ENCODE measurements at places on chromosomes 11 and 22. TPM values are rescaled to one million over a fixed set of nuclear protein-coding genes. Genes with fewer than 3 reads are reported as not detected.
A peak's percentile ranks its signal among the peaks of the same experiment; 100 is the strongest.

DNA sequence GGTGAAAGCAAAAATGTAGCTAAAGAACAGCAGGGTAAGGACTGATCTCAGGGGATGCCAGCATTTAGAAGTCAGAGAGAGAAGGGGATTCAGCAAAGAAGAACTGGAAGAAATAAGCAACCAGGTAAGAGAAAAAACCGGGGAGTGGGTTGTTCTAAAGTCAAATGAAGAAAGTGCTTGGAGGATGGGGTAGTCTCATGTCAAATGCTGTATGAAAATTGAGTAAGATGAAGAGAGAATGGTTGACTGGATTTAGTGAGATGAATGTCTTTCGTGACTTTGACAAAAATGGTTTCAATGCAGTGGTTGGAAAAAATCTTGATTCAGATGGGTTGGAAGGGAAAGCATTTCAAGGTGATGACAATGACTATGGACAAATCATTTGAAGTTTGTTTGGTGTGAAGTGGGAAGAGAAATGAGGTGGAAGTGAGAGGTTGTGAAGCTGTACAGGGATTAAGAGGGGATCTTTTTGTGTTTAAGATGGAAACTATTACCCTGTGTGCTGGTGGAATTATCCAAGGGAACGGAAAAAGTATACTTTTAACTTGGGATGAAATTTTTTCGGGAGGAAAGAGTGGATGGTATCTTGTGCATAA lies 484.0 kb downstream of the ETS1 start:
- DNase-seq: no peak
- no peak overlapping the region for H3K27ac ChIP-seq
- H3K27me3 ChIP-seq: no peaks in the 10 kb centered on the region

DNA sequence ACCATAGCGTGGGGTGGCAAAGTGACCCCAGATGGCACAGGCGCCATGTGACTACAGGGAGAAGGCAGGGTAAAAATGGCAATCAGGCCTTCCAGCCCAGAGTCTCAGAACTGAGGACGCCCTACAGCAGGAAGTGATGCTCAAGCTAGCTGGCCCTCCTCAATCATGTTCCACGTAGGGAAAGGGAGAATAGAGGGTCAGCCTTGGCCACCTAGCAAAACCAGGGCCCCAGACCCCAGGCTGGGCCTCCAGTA lies 978 bp upstream of the ANKRD13D start:
- H3K4me3 ChIP-seq: peak overlapping the region; percentile 69
- H3K27ac ChIP-seq: peak overlapping the region; percentile 64
- DNase-seq: no peak
- H3K4me1 ChIP-seq: peaks cover 4% of the 10 kb centered on the region

GRCh38 chr11:70067591-70068341 lies 10.4 kb upstream of the ANO1 start:
- no peak overlapping the region for H3K27ac ChIP-seq
- no peaks in the 10 kb centered on the region for H3K36me3 ChIP-seq
- peak; percentile 68 for DNase-seq
- H3K4me1 ChIP-seq: peaks cover 8% of the 10 kb centered on the region
- H3K4me3 ChIP-seq: no peak overlapping the region

- H3K27me3 ChIP-seq: no peaks in the 10 kb centered on the region
- H3K36me3 ChIP-seq: no peaks in the 10 kb centered on the region
- peak; percentile 9 for DNase-seq
Observed at GRCh38 chr11:133692126-133692934, 153.0 kb downstream of the SPATA19 start.

GRCh38 chr11:118238929-118239328 lies 13.2 kb downstream of the MPZL3 start:
- no peaks in the 10 kb centered on the region for H3K27me3 ChIP-seq
- no peak for DNase-seq

GRCh38 chr22:40270748-40271373 lies 75.4 kb upstream of the ADSL start:
- DNase-seq: no peak
- H3K36me3 ChIP-seq: peaks cover 62% of the 10 kb centered on the region
- no peaks in the 10 kb centered on the region for H3K4me1 ChIP-seq

Gene TENM4
- total RNA-seq: 4.3 TPM

- no peak for DNase-seq
- no peaks in the 10 kb centered on the region for H3K36me3 ChIP-seq
- H3K27me3 ChIP-seq: no peaks in the 10 kb centered on the region
- no peaks in the 10 kb centered on the region for H3K4me1 ChIP-seq
Observed at GRCh38 chr11:113202431-113202830, 112.0 kb upstream of the TTC12 start.
